ENCODE measurements at places on chromosomes 6 and 20.

DNA sequence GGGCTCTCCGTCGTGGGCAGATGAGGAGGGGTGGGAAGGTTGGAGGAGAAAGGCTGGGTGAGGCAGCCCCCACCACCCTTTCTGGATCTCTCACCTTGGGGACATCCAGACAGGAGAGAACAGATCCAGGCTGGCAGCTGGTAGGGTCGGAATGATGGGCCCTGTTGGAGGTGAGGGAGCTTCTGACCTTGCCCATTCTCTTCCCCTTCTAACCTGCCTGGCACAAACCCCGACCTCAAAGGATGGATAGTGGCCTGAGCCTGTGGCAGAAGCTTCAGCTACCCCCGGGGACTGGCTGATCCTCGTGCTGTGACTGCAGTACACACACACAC, 6.0 kb upstream of the NPBWR2 start:
- DNase-seq: no peak

DNA sequence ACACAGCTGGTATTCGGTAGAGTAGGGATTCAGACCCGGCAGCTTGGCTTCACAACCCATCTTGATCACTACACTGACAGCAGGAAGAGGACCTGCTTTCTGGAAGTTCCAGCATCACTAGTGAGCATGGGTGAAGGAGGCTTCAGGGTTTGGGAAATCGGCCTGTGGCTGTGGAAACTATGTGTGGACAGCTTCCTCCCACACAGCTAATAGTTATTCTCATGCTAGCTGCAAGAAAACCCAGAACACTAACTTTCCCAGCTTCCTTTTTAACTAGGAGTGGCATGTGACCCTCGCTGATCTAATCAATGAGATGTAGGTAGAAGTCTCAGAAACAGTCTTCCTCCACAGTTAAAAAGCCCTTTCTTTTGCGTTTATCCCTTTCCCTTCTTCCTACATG, 36.3 kb upstream of the SIRPA start:
- no peak for DNase-seq

DNA sequence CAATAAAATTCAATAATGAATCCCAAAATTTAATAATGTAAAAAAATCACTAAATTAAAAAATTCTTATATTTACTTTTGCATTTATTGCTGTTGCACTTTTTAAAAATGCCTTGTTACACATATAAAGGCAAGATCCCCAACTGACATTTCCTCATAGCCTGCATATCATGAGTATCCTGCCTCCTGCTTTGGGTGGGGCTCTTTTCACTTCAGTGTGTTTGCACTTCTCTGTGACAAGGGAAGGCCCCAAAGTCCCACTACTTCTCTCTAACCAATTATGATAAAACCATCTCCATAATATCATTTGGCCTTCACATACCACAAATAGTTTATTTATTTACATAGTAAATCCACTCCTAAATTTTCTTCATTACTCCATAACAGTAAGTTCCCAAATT, 446.1 kb upstream of the MARCKS start:
- no peak for DNase-seq

DNA sequence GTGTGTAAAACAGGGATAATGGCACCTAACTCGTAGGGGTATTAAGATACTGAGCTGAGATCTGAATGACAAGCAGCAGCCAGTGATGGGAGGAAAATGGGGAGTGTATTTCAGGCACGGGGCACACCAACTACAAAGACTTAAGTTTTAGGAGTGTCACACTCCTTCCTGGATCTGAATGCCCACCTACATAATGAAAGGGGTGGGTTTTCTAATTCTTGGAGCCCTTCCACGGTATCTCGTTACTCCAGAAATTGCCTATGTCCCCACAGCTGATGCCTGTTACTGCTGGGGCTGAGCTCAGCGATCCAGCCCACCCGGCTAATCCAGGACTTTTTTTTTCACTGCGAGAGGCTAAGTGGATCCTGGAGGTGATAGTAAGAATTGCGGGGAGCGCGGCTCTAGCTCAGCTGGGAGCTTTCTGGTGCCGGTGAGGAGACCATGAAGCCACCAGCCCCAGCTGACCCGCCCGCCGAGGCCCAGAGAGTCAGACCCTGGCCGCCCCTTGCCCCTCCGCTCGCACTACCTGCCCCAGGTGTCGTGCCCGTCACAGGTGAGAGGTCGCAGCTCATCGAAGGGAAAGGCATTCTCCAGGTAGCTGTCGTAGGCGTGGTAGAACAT, 727 bp downstream of the EDEM2 start:
- no peak for DNase-seq

- DNase-seq: no peak
Observed at GRCh38 chr20:50569864-50570836, 60.0 kb downstream of the PTPN1 start.

DNA sequence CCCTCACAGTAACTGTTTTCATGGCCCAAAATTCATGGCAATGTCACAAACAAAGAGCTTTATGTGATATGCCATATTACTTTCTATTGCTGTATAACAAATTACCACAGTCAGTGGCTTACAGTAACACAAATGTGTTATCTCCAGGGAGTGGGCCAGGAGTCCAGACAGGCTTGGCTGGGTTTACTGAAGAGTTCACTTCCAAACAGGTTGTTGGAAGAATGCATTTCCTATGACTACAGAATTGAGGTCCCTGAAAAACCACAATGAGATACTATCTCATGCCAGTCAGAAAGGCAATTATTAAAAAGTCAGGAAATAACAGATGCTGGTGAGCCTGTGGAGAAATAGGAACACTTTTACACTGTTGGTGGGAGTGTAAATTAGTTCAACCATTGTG, 431.9 kb downstream of the PKHD1 start:
- no peak for DNase-seq

DNA sequence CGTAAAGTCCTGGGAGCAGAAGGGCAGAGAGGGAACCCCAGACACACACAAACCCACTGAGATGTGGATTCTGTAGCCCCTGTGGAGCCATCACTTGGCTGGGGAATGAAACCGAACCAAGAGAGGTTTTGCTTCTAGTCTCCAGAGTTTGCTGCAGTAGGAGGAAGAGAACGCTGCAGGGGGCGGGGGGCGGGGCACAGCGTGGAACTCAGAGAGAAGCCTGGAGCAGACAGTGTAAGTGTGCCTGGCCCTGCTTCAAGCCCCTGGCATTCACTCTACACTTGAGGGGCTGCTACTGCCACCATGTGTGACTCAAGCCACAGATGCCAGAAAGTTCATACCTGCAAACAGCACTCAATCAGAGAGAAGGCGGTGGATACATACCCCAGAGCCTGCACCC, 18.9 kb downstream of the GABRR1 start:
- no peak for DNase-seq

DNA sequence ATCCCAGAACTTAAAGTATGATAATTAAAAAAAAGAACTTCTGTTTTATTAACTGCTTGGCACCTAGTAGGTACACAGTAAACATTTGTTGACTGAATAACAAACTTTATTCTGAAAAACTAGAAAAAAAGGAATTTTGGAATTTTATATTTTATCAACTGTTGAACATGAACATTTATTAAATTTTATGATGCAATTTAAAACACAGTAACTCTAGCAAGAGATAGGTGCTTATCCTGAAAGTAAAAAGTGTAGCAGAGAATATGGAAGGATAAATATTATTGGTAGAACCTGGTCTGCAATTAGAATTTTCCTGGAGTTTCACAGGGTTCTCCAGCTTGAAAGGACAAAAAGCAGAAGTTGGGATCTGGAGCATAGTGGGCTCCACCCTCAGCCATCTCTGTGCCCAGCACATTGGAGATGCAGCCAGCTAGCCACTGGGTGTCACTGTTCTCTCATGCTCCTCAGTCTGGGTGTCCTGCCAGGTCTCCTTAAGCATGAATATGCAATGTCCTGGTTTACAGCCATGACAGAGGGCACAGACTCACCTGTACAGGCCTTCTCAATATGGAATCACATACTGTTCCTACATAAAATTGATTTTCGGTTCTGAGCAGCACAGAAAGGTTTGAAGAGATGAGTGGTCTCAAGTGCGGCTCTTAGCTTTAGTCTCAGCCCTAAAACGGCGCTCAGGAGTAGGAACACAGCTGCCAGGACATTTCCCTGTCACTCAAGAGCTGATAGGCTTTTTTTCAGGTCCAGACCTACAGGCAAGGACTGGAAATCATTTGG, 31.7 kb upstream of the IL20RA start:
- peak; percentile 85 for DNase-seq

DNA sequence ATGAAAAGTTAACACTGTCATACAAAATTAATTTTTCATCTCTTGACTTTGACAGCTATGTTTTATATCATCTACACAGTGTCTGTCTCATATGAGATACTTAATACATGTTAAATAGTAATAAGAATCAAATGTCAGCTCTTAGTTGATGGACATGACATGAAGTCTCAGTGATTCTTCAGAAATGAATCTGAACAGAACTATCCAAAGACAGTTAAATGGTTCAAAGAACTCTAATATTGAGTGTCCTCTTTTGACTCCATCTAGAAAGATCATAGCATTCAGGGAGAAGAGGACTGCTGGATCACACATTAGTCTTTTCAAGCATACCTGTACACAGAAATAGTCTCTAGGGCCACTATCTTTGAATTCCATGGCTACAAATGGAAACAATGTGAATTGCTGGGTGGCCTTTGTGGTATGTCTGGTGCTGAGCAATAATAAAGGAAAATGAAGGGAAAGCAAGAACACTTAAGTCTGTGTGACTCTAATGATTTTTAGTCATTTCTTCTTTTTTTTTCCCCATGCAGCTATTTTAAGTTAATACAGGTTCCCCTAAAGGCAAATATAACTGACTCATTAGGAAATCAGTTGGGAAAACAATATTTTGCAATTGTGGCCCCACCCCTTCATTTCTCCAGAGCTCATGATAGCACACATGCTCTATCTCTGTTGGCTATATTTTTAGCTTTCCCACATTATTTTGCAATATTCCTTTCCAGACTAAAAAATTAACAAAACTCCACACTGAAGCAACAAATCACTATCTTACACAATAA, 367.5 kb downstream of the GRIK2 start:
- no peak for DNase-seq

DNA sequence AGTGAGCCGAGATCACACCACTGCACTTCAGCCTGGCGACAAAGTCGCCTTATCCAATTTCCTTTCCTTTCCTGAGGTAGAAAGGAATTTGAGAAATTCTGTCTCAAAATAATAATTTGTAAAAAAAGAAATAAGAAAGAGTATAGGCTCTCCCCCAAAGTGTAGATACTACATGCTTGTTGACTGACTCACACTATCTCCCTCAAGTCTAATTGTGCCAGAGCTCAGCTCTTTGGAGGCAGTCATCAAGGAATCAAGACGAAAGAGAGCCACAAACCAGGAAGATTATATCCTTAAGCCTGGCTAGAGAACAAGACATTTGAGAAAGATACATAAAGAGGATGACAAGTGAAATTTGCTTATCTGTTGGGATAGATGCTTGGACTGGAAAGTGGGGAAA, 3.7 kb upstream of the FKBPL start:
- DNase-seq: no peak

- no peak for DNase-seq
Observed at GRCh38 chr6:47634210-47635047, 64.0 kb upstream of the ADGRF4 start.

GRCh38 chr6:97151601-97152000, 131.4 kb downstream of the MMS22L start:
- DNase-seq: no peak

DNA sequence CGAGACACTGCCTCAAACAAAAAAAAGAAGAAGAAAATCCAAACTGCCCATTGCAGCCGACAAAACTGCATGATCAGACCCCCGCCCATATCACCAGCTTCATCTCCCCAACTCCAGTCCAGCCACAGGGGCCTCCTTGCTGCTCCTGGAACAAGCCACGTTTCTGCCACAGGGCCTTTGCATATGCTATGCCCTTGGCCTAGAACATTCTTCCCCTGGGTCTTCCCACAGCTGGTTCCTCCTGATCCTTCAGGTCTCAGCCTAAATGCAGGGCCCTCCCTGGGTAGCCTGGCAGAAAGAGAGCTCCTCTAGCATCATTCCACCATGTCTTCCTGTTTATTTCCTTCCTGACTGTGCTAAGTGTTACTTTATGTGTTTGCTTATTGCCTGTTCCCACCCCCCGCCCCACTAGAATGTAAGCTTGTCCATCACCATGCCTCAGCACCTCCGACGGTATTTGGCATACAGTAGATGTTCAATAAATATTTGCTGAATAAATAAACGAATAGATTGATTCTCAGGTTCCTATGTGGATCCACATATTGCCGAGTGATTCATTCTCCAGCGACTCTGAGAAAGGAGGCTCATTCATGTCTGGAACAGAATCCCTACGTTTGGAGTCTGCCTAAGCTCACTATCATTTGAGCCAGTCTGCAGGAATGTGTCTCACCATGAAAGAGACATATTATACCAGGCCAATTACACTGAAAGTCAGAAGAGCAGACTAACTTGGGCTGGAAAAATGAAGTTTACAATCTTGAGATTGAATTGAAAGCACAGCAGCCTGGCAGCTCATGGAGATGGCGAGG, 56.1 kb downstream of the NFATC2 start:
- no peak for DNase-seq

DNA sequence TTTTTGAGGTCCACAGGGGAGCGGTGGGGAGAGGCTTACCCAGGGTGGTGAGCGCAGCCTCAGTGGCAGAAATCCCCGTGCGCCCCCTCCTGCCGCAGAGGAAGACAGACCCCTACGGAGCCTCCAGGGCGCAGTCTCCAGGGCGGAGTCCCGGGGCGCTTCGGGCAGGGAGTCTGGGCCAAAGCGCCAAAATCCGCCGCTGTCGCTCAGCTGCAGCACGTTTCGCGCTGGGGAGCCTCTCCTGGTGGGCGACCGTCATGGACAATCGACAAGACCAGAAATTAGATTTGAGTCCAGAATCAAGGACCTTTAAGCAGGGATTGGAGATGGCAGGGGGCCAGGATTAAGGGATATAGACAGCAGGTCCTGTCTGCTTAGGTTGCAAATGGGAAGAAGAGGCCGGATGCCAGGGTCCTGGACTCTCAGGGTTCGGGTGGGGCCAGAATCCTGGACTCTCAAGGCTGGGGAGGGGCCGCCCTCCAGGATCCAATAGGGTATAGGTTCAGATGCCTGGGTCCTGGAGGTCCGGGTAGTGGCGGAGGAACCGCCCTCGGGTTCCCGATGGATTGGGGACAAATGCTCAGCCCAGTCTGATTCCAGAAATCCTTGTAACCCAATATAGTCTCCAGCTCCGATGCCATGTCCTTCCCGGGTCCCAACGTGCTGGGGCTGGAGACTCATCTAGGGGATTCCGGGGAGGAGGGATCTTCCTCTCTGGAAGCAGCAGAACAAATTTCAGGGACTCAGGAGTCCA, 7.9 kb upstream of the HLA-E start:
- peak; percentile 37 for DNase-seq

- DNase-seq: no peak
Observed at GRCh38 chr20:58161192-58161591, 67.3 kb downstream of the ANKRD60 start.

- no peak for DNase-seq
Observed at GRCh38 chr20:48326868-48327267, 500.9 kb downstream of the PREX1 start.

- DNase-seq: peak; percentile 23
Observed at GRCh38 chr6:10837009-10837621, 1.2 kb downstream of the MAK start.

GRCh38 chr6:11264100-11264499, 31.6 kb upstream of the NEDD9 start:
- DNase-seq: no peak
